ENCODE measurements at places on chromosomes 2 and 18.

DNA sequence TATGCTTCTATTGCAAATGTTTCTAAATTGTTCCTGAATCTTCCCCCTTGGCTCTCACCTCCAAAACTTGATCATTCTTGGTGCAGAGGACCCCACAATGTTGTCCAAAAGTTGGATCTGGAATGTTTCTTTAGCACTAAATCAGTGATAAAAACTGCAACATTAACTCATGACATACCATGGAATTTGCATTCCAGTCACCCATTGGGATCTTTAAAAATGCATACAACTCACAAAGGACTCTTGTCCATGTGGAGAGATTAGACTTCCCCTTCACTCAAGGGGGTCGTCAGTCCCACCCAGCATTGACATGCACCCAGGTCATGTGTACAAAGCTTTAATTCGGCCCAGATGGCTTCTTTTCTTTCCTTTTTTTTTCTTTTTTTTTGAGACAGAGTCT is 169.3 kb downstream of the SETBP1 start:
- H3K36me3 ChIP-seq: no peaks in the 10 kb centered on the region
- peaks cover 24% of the 10 kb centered on the region for H3K4me1 ChIP-seq
- no peak for DNase-seq

- H3K4me1 ChIP-seq: peaks cover 52% of the 10 kb centered on the region
- peaks cover 3% of the 10 kb centered on the region for H3K36me3 ChIP-seq
- H3K27ac ChIP-seq: peak overlapping the region; percentile 49
- no peak for DNase-seq
- H3K4me3 ChIP-seq: no peak overlapping the region
Measured at GRCh38 chr2:24315669-24316068, 44.7 kb downstream of the ITSN2 start.

GRCh38 chr2:134104754-134105153 is 149.1 kb upstream of the MGAT5 start:
- no peak overlapping the region for H3K4me3 ChIP-seq
- no peaks in the 10 kb centered on the region for H3K36me3 ChIP-seq

DNA sequence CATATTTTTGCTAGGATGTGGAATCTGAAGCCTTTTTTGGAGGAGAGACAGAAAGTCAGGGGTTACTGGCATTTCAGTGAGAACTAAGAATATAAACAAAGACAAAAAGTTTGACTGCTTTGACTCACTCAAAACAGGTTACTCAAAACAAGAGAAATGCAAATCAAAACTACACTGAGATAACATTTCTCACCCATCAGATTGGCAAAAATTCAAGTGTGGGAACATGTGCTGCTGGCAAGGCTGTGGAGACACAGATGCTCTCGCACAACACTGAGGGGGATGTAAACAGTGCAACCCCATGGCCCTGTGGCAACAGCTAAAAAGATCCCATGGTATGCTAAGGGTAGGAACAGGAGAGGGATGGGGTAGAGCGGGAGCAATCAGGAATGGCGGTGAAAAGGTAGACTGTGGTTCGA is 86.6 kb downstream of the DTNB start:
- no peaks in the 10 kb centered on the region for H3K4me1 ChIP-seq
- no peak overlapping the region for H3K27ac ChIP-seq
- no peaks in the 10 kb centered on the region for H3K27me3 ChIP-seq
- no peak overlapping the region for H3K4me3 ChIP-seq
- no peak for DNase-seq
- H3K36me3 ChIP-seq: no peaks in the 10 kb centered on the region

GRCh38 chr2:170307555-170308351 is 129.8 kb downstream of the MYO3B start:
- H3K36me3 ChIP-seq: no peaks in the 10 kb centered on the region
- no peaks in the 10 kb centered on the region for H3K27me3 ChIP-seq
- DNase-seq: no peak
- H3K4me1 ChIP-seq: peaks cover 8% of the 10 kb centered on the region

DNA sequence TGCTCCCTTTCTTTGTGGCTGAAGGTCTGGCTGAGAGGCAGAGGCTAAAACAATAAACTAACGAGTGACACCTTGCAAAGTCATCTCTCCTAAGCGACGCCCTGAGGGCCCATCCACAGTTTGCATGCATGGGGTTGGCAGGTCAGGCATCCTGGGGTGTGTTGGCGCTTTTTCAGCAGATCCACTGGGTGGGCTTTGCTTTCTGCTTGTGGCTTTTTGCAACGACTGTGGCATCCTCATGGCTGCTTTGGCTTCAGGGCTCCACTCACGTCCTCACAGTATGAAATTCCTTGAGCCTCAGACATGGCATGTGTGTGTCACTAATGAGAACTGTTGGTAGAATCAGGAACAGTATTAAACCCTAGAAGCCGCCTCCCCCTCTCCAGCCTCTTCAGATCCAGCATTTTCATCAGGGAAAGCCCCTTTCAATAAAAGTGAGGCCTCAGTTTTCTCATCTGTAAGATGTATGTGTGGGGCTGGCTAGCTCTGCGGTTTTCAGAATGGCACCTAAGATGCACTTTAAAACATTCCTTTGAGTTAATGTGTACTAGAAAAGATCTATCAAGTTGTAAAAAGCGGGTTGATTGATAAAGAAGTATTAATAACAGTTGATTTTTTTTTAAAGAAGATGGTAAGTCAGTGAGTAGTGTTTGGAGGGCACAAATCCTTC is 72.5 kb downstream of the SH3BP4 start:
- no peak for DNase-seq
- H3K4me3 ChIP-seq: no peak overlapping the region
- H3K4me1 ChIP-seq: peaks cover 51% of the 10 kb centered on the region
- H3K27me3 ChIP-seq: no peaks in the 10 kb centered on the region

GRCh38 chr2:61185231-61185728 is 23.3 kb downstream of the C2orf74 start:
- H3K27me3 ChIP-seq: no peaks in the 10 kb centered on the region
- no peak for DNase-seq
- peaks cover 22% of the 10 kb centered on the region for H3K4me1 ChIP-seq
- H3K36me3 ChIP-seq: peaks cover 31% of the 10 kb centered on the region
- H3K27ac ChIP-seq: no peak overlapping the region
- no peak overlapping the region for H3K4me3 ChIP-seq

- no peak for DNase-seq
- H3K27me3 ChIP-seq: no peaks in the 10 kb centered on the region
- H3K4me1 ChIP-seq: no peaks in the 10 kb centered on the region
- H3K27ac ChIP-seq: no peak overlapping the region
Measured at GRCh38 chr2:200455958-200456421, 53.9 kb downstream of the KCTD18 start.

- no peak overlapping the region for H3K27ac ChIP-seq
- no peaks in the 10 kb centered on the region for H3K27me3 ChIP-seq
- no peaks in the 10 kb centered on the region for H3K36me3 ChIP-seq
Measured at GRCh38 chr2:233085037-233085838, 25.1 kb downstream of the INPP5D start.

DNA sequence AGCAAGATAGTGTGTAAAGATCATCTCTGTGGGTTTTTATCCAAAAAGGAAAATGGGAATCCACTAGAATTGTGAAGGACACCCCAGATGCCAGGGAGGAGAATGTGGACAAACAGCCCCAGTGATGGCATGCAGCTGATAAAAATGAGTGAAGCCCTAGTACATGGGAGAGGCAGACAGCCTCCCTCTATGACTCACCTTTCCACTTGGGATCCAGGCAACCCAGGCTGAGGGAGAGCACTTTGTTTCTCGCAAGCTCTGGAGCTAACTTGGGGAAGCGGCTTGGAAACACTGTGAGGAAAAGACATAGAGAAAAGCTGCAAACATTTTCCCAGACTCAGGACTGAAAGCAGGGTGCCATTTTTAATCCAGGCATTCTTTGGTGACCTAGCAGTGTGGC is 5.3 kb upstream of the FLACC1 start:
- peaks cover under 1% of the 10 kb centered on the region for H3K4me1 ChIP-seq
- H3K36me3 ChIP-seq: no peaks in the 10 kb centered on the region
- H3K27me3 ChIP-seq: no peaks in the 10 kb centered on the region
- no peak overlapping the region for H3K4me3 ChIP-seq
- DNase-seq: no peak

- no peak for DNase-seq
- no peaks in the 10 kb centered on the region for H3K27me3 ChIP-seq
- no peak overlapping the region for H3K27ac ChIP-seq
- H3K4me1 ChIP-seq: peaks cover 14% of the 10 kb centered on the region
Measured at GRCh38 chr2:206056286-206056685, 29.7 kb downstream of the INO80D start.

- H3K27me3 ChIP-seq: no peaks in the 10 kb centered on the region
- no peak for DNase-seq
- H3K4me1 ChIP-seq: peaks cover 14% of the 10 kb centered on the region
Measured at GRCh38 chr2:135094508-135094907, 42.4 kb downstream of the RAB3GAP1 start.

GRCh38 chr2:236679884-236680860 is 110.5 kb downstream of the ACKR3 start:
- H3K27ac ChIP-seq: no peak overlapping the region
- no peak overlapping the region for H3K4me3 ChIP-seq
- no peak for DNase-seq
- no peaks in the 10 kb centered on the region for H3K4me1 ChIP-seq

DNA sequence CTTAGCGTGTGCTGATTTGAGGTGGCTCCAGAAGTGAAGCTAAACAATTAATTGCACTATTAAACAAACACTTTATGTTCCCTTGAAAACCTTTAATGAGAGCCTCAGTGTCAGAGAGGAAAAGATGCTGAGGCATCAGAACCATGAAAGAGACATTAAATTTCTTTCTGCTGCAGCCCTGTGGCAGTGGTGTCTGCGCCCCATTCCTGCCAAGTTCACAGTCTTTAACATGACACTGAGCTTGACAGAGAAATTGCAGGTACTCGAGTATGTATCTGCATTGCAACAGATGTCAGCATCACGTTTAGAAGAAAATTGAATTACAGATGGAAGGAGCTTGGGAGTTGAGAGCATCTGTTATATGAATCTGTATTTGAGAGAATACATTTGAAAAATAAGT is 111.3 kb upstream of the CREB1 start:
- H3K4me3 ChIP-seq: no peak overlapping the region
- no peaks in the 10 kb centered on the region for H3K27me3 ChIP-seq
- no peak for DNase-seq
- no peaks in the 10 kb centered on the region for H3K4me1 ChIP-seq
- H3K36me3 ChIP-seq: no peaks in the 10 kb centered on the region

- H3K4me1 ChIP-seq: peaks cover 11% of the 10 kb centered on the region
- no peaks in the 10 kb centered on the region for H3K36me3 ChIP-seq
- H3K27me3 ChIP-seq: no peaks in the 10 kb centered on the region
- no peak overlapping the region for H3K27ac ChIP-seq
Measured at GRCh38 chr18:13278062-13278630, 59.6 kb downstream of the LDLRAD4 start.

DNA sequence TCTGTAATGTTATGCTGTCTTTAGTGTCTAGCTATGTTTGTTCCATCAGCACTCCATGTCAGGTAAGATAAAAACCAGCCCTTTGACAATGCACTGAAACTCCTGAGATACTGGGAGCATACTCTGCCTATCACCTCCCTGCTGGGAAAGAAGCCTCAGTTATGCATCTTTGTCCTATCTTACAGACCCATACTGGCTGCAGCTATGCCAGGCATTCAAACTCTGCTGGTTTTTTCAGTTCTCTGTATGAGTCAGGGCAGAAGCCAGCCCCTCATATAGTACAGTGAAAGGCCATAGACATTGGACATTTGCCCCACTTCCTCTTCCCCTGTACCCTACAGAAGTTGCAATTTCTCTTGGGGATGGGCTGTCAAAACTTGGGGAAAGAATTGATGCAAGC is 181.1 kb upstream of the RGPD4 start:
- no peaks in the 10 kb centered on the region for H3K27me3 ChIP-seq
- DNase-seq: no peak
- H3K4me1 ChIP-seq: no peaks in the 10 kb centered on the region
- no peak overlapping the region for H3K4me3 ChIP-seq

DNA sequence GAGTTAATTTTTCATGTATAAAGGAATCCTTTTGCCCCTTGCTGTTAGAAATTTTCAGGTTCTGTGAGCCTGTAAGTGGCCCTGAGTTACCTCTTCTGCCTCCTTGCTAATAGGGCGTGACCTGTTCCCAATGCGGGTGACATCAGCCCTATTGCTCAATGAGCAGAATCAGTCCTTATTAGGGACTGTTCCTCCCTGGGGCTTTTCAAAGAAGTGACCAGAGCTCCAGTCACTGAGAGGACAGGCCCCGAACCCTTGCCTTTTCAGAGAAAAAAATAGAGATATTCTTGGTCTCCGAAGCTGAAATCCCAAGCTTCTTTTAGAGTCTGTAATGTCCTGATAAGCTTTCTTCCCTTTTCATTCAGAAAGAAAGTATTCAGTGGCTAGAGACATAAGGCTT is 8.2 kb upstream of the APOB start:
- H3K4me1 ChIP-seq: peaks cover under 1% of the 10 kb centered on the region
- no peak overlapping the region for H3K27ac ChIP-seq
- H3K27me3 ChIP-seq: no peaks in the 10 kb centered on the region
- no peak overlapping the region for H3K4me3 ChIP-seq

- no peak overlapping the region for H3K4me3 ChIP-seq
- H3K36me3 ChIP-seq: no peaks in the 10 kb centered on the region
- no peak overlapping the region for H3K27ac ChIP-seq
- DNase-seq: peak; percentile 18
Measured at GRCh38 chr2:227655454-227655853, 11.2 kb upstream of the SCYGR5 start.

GRCh38 chr2:203756161-203756560 is 49.7 kb downstream of the CD28 start:
- DNase-seq: no peak
- H3K4me1 ChIP-seq: no peaks in the 10 kb centered on the region
- H3K27me3 ChIP-seq: no peaks in the 10 kb centered on the region
- no peaks in the 10 kb centered on the region for H3K36me3 ChIP-seq
- no peak overlapping the region for H3K27ac ChIP-seq

- H3K27ac ChIP-seq: no peak overlapping the region
- DNase-seq: no peak
- no peaks in the 10 kb centered on the region for H3K27me3 ChIP-seq
- H3K4me1 ChIP-seq: no peaks in the 10 kb centered on the region
- H3K36me3 ChIP-seq: no peaks in the 10 kb centered on the region
- H3K4me3 ChIP-seq: no peak overlapping the region
Measured at GRCh38 chr2:185793532-185794345, 55.1 kb downstream of the FSIP2 start.

- no peaks in the 10 kb centered on the region for H3K36me3 ChIP-seq
- H3K27ac ChIP-seq: no peak overlapping the region
- DNase-seq: no peak
- H3K27me3 ChIP-seq: no peaks in the 10 kb centered on the region
- no peak overlapping the region for H3K4me3 ChIP-seq
Measured at GRCh38 chr18:24227977-24228666, 89.3 kb downstream of the CABYR start.

GRCh38 chr2:56113382-56113975 is 70.3 kb upstream of the CCDC85A start:
- H3K27ac ChIP-seq: no peak overlapping the region
- no peaks in the 10 kb centered on the region for H3K4me1 ChIP-seq
- no peaks in the 10 kb centered on the region for H3K27me3 ChIP-seq
- no peak for DNase-seq
- no peaks in the 10 kb centered on the region for H3K36me3 ChIP-seq
- H3K4me3 ChIP-seq: no peak overlapping the region

DNA sequence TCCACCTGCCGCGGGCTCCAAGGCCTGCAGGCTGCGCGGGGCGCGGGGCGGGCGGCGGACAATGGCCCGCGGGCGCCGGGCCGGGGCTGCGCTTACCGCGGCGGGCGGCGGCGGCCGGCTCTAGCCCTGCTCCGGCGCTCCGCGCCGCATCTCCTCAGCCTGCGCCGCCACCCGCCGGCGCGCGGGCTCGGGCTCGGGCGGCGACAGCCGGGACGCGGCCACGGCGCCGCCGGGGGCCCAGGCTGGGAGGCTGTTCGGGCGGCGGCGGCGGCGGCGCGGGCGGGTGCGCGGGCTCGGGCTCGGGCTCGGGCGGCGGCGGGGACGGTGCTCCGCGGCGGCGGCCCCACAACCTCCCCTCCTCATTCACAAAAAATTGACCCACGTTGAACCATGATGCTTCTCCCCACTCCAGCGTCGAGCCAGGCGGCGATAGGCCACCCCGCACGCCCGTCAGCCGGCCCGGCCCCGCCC is at the start of gene HDAC4:
TSS of gene HDAC4 (minus strand) at position 425 of the 471 bp plus-strand sequence. CDS start 48,321 bp downstream, outside the sequence.
- peak within 1 kb of the TSS; percentile 59 for H3K4me3 ChIP-seq
- H3K27ac ChIP-seq: peak within 1 kb of the TSS; percentile 99
- peaks cover 26% of the 10 kb centered on the region for H3K4me1 ChIP-seq
- no peaks in the 10 kb centered on the region for H3K27me3 ChIP-seq

All from body of pancreas (tissue), 4 donors.